ENCODE measurements at places on chromosomes 1 and 21. TPM values are rescaled to one million over a fixed set of nuclear protein-coding genes. Genes with fewer than 3 reads are reported as not detected.

GUCA2B gene
- not detected for total RNA-seq

C1orf116 gene
- total RNA-seq, result not detected

FABP3 gene
- total RNA-seq, result 32.2 TPM

CD1C gene
- total RNA-seq, result not detected

SLAMF1 gene
- 0.12 TPM for total RNA-seq

GNB1 gene
- 175 TPM for total RNA-seq

NCAM2 gene
- 9.1 TPM for total RNA-seq

SPRR2E gene
- 20.8 TPM for total RNA-seq

GPR37L1 gene
- total RNA-seq, result 0.16 TPM

RIPK4 gene
- 5.8 TPM for total RNA-seq

TCHHL1 gene
- not detected for total RNA-seq

CCNL2 gene
- 94.4 TPM for total RNA-seq

OR2L5 gene
- total RNA-seq, result not detected

IL19 gene
- 0.27 TPM for total RNA-seq

ST6GALNAC3 gene
- 3.4 TPM for total RNA-seq

CHRNB2 gene
- 0.13 TPM for total RNA-seq

IRF6 gene
- total RNA-seq, result 3.7 TPM

FAM72C gene
- total RNA-seq, result 0.13 TPM

SMCP gene
- not detected for total RNA-seq

TNNI3K gene
- total RNA-seq, result 2.2 TPM

RBP7 gene
- total RNA-seq, result 12.8 TPM

DNM3 gene
- total RNA-seq, result 1.9 TPM

MFSD2A gene
- 0.84 TPM for total RNA-seq

EPHA8 gene
- 0.13 TPM for total RNA-seq

SLAMF9 gene
- not detected for total RNA-seq

Data from gastroesophageal sphincter (tissue), 4 donors.